Activated T-cell treated with anti-CD3 and anti-CD28 coated beads for 48 hours (primary cell): ENCODE measurements at places on chromosomes 13 and 19.

- no peak for DNase-seq
Observed at GRCh38 chr19:51090471-51090870, 7.8 kb upstream of the KLK14 start.

- DNase-seq, result no peak
Observed at GRCh38 chr13:92901739-92902138, 324.9 kb upstream of the GPC6 start.

- DNase-seq, result no peak
Observed at GRCh38 chr13:74201530-74201929, 67.3 kb upstream of the KLF12 start.

GRCh38 chr19:55339889-55340783 is 460 bp downstream of the KMT5C start:
- DNase-seq, result peak; percentile 21

- no peak for DNase-seq
Observed at GRCh38 chr13:50162567-50162966, 147.3 kb downstream of the KCNRG start.

DNA sequence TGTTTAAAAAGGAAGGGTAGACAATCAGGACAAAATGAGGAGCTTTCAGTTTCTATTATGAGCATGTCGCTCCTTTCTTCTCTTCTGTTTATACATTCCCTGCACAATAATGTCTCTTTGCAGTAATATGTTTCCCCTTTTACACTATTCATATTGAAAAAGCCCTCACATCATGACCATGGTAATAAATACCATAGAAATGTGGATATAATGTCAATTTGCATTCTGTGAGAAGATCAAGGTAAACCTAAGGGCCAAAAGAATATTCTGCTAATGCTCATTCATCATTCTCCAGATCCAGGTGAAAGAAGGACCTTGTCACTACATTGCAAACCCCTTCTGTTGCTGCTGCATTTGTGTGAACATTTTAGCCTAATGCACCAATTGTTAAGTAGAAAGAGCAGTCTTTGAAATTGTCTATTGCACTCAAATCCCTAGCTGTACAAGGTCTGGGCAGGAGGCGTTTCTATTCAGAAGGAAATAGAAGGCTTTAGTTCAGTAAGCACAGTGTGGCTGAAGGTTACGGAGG is 117.6 kb upstream of the SOX21 start:
- no peak for DNase-seq

GRCh38 chr19:13001502-13002165 is 6.4 kb downstream of the NFIX start:
- no peak for DNase-seq

DNA sequence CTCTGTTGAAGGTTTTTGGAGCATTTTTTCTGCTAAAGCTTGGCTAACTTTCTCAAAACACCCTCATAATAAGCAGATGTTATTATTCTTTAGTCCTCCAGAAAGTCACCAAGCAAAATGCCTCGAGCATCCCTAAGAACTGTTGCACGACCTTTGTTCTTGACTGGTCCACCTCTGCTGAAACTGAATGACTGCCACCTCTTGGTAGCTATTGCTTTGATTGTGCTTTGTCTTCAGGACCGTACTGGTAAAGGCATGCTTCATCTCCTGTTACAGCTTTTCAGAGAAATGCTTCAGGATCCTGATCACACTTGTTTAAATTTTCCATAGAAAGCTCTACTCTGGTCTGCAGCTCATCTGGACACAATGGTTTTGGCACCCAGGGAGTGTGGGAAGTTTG is 254.8 kb downstream of the DCT start:
- DNase-seq, result no peak

- DNase-seq, result no peak
Observed at GRCh38 chr13:35473802-35474201, 2.7 kb downstream of the MAB21L1 start.
